Activated CD4-positive, alpha-beta memory T cell treated with anti-CD3 and anti-CD28 coated beads for 36 hours (primary cell): ENCODE measurements at places on chromosomes 11 and 22.

DNA sequence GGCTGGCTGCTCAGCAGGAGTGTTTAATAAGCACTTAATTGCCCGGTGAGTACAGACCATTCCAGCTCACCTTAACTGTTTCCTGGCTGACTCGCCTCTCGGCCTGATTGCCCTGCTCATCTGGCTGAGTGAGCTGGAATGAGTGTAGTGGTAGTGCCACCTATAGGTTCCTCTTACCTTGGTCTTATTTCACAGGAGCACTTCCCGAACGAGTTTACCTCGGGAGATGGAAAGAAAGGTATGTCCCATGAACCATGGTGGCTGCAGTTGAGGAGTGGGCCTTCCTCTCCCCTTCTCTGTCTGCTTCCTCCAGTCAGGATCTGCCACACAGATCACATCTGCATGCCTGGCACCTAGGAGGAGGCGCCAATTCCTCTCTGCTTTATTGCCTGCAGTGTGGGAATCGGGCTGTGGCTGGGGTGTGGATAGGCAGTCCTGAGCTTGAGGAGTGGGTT lies 26.7 kb downstream of the UPB1 start:
- peak; percentile 56 for DNase-seq

- no peak for DNase-seq
Measured at GRCh38 chr22:32574958-32575910, 100.6 kb downstream of the FBXO7 start.

GRCh38 chr11:36186340-36187175 lies 102.7 kb downstream of the COMMD9 start:
- no peak for DNase-seq

- no peak for DNase-seq
Measured at GRCh38 chr22:21622011-21622918, 7.6 kb downstream of the YDJC start.

GRCh38 chr22:37443977-37444376 lies 16.7 kb upstream of the ELFN2 start:
- no peak for DNase-seq

GRCh38 chr11:30423279-30423648 lies 100.4 kb downstream of the ARL14EP start:
- DNase-seq = no peak

DNA sequence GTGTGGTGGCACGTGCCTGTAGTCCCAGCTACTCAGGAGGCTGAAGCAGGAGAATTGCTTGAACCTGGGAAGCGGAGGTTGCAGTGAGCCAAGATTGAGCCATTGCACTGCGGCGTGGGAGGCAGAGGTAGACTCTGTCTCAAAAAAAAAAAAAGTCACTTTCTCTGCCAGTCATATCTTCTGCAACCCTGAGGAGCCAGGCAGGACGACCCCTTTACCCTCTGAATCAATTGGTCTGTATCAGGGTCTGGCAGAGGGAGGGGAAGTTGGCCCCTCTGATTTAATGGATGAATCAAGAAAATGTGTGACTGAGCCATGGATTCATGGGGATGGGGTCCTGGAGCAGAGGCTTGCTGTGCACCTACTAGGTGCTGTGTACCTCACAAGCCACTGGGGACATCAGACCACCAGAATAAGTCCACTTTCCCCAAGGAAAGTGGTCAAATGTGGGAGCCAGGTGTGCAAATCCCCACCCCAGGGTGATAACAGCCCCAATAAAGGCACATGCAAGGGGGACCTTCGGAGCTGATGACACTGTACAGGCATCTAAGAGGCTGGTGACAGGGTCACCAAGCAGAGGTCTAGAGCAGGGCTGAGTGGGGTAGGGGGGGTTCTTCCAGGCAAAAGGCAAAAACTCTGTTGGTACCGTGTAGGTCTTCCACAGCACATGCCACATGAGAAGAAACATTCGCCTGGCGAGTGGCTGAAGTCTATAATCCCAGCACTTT lies 29.0 kb downstream of the TXN2 start:
- peak; percentile 47 for DNase-seq

GRCh38 chr11:394858-395655 lies 1.0 kb downstream of the PKP3 start:
- DNase-seq = no peak

GRCh38 chr11:117223741-117224689 lies 7.9 kb downstream of the PCSK7 start:
- DNase-seq = no peak

GRCh38 chr11:20363149-20363499 lies 390 bp upstream of the HTATIP2 start:
- no peak for DNase-seq

DNA sequence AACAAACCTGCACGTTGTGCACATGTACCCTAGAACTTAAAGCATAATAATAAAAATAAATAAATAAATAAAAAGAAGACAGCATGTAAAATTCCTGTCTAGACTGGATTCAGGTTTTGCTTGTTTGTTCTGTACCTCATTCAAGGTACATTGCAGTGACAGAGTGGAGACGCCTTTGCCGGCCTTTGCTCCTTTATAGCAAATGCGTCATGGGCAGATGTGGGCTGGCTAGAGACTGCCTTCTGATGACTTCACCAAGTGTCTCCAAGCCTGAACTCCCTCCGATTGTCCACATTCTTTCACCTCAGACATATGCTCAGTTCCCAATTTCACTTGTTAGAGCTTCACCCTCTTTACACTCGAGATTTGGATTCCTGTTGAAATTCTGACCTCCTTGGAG lies 147.8 kb upstream of the ARHGAP20 start:
- no peak for DNase-seq

- DNase-seq = no peak
Measured at GRCh38 chr11:9773524-9773923, 109.6 kb downstream of the SWAP70 start.

DNA sequence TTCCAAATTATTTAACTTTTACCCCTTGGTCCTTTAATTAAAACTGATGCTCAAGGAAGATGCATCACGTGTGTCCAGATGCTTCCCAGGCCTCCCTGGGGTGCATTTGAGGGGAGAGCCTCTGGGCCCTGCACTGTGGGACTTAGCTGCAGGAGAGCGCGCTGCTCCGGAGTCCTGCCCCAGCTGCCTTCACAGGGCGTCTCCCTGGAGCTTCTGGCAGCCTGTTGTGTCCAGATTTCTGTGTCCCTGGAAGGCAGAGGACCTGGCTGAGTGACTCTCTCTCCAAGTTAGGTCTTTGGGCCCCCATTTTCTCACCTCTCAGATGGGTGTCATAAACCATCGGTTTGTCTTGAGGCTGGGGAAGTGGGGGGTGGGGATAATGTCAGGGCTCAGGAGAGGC lies 3.0 kb downstream of the ARHGAP8 start:
- DNase-seq = no peak

- DNase-seq = no peak
Measured at GRCh38 chr11:69452206-69452987, 29.1 kb upstream of the LINC01488 start.

DNA sequence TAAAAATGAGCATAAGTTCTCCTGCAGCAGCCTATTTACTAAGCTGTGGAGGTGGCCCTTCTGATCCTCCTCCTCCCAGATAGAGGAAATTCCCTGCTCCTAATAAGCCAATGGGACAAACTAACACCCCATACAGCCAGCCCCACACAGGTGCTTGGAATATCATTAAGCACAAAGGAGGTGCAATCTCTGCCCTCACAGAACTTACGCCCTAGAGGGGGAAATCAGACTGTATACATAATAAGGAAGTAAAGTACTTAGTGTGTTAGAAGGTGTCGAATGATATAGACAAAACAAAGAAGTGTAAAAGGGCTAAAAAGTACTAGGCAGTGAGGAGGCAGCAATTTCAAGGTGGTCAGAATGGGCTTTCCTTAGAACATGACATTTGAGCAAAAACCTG lies 5.8 kb downstream of the MS4A12 start:
- DNase-seq = no peak

DNA sequence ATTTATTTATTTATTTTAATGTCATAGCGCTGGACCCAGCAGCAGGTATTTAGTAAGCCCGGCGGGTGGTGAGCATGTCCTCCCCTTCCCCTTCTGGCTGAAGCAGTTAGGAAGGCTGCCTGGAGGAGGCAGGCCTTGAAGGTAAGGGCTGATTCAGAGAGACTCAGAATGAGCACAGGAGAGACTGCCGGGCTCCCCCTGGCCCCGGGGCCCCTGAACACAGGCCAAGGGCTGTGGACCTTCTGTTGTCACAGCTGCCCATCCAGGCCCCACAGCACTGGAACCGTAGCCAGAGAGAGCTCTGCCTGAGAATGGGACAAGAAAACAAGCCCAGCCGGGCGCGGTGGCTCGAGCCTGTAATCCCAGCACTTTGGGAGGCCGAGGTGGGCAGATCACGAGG lies 52.8 kb downstream of the KCNJ4 start:
- no peak for DNase-seq

- DNase-seq = no peak
Measured at GRCh38 chr22:46972901-46973831, 210.7 kb downstream of the TBC1D22A start.

GRCh38 chr11:204587-205109 lies 2.6 kb downstream of the BET1L start:
- no peak for DNase-seq

GRCh38 chr11:120057595-120058581 lies 80.0 kb downstream of the TRIM29 start:
- DNase-seq = no peak

DNA sequence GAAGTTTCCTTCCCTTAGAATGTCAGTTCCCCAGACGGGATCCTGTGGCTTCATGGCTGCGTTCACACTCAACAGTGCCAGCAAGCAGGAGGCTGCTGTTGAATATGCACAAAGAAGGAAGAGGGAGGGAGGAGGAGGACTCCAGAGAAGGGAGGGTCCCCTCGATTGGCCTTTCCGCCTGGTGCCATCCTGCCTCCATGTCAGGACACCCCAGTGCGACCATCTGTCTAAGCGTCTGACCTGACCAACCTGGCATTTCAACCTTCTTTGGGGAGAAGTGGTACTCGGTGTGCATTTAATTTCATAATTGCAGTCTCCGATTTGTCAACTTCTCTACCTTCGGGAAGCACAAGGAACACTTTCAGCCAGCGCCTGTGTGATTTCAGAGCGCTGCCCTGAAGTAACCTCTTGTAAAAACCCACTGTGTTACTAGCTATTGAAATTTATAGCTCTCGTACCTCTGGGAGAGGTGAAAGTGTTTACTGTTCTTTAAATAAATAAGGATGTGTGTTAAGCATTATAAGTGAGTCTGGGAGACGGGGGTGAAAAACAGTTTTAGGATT lies 1491.9 kb downstream of the TBC1D22A start:
- no peak for DNase-seq

DNA sequence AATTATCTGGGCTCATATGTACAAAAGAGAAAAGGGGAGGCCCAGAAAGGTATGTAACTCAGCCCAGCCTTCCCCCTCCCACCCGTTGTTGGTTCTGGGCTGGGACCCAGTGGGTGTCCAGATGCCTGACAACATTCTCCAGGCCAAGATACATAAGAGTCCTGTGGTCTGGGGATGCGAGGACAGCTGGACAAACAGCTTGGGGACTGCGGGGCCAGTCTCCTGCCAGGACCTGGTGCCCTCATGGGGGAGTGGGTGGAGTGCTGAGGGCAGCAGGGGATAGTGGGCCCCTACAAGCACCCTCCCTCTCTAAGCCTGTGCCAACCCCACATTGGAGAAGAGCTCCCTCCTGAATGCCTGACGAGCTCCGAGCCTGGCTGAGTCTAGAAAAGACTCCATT lies 3.5 kb upstream of the SLC22A6 start:
- no peak for DNase-seq

GRCh38 chr11:30853439-30853838 lies 267.3 kb upstream of the MPPED2 start:
- no peak for DNase-seq

- DNase-seq = no peak
Measured at GRCh38 chr11:36000616-36001190, 56.8 kb downstream of the LDLRAD3 start.

DNA sequence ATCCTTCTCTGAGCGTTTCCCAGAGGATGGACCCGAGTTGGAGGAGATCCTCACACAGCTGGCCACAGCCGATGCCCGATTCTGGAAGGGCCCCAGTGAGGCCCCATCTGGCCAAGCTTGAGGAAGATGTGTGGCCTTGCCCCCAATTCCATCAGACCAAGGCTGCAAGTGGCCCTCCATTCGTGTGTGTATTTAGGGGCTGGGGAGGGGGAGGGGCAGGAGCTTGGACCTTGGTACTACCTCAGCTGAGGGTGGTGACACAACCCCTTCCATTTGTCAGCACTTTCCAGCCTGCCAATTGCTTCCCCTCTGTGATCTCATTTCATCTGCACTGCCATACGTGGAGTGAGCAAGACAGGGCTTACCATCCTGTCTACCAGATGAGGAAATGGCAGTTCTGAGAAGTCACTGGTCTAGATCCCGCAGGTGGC lies 1.3 kb upstream of the BBS1 start:
- peak; percentile 31 for DNase-seq

- DNase-seq = no peak
Measured at GRCh38 chr11:115249061-115249578, 255.1 kb downstream of the CADM1 start.

GRCh38 chr11:64226507-64227051 lies 505 bp downstream of the NUDT22 start:
- DNase-seq = peak; percentile 81

DNA sequence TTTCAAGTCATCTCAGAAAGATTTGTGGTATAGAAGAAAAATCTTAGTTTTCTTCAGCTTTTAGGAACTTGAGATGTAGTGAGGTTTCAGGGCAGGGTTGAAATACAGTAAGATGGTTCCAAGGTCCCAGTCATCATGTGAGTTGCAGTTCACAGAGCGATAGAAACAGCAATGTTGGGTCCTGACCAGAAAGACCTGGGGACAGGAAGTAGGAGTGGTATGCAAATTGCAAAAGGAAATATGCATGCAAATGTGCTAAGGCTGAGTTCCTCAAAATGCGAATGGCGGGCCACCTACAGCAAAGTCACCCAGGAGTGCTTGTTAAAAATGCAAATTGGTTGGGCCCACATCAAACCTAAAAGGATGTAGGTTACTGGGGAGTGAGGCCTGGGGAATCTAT lies 1032.7 kb upstream of the TENM4 start:
- no peak for DNase-seq

DNA sequence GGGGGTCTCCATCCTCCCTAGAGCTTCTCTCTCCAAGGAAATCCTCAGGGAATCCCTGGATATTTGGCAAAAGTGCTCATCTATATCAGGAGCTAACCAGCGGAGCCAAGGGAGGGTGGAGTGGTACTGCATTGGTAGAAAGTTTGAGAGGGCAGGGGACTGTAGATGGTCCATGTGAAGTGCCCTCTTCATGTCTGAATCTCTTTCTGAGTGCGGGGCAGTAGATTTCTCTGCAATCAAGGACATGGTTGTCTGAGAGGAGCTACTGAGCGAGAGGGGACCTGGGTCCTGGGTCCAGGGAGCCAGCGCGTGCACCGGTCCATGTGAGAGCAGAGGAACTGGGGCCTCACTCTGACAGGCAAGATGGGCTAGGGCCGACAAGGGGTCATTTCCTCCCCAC lies 701 bp downstream of the DIXDC1 start:
- no peak for DNase-seq

DNA sequence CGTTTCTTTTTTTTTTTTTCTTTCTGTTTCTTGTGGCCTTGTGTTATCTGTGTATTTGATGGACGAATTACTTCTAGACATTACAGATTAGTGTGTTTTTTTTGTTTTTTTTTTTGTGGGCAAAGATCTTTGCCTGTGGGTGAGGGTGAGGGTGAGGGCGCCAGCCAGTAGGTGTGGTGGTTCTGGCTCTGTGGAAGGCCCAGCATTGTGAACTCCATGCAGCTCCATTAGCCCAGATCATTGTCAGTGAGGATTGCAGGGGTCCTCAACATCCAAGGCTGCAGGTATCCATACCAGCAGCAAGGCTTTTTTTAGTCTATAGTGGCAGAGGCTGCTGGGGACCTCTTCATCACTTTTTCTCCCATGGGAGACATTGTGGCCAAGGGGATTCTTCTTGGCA lies 13.7 kb downstream of the BIRC2 start:
- no peak for DNase-seq
